ENCODE measurements at places on chromosomes 3 and 15.

- DNase-seq: no peak
Observed at GRCh38 chr3:25817107-25817506, 27.2 kb downstream of the OXSM start.

- no peak for DNase-seq
Observed at GRCh38 chr3:56323986-56324420, 144.3 kb downstream of the ERC2 start.

DNA sequence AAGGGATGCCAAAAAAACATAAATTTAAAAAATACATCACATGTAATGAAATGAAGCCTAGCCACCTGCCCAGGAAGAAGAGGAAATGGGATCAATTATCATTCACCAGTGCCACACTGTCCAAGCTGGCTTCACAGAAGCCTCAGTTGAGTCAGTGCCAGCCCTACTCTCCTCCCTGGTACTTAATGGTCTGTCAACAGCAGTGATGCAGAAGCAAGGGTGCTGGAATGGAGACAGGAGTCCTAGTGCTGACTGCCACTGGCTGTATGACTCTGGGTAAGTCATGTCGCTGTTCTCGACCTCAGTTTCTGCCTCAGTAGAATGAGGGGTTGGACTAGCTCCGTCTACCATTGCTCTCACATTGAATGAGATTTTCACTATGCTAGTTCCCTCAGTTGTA is 78.5 kb upstream of the LARS2 start:
- no peak for DNase-seq

GRCh38 chr3:27723001-27723445 is 900 bp upstream of the EOMES start:
- no peak for DNase-seq

DNA sequence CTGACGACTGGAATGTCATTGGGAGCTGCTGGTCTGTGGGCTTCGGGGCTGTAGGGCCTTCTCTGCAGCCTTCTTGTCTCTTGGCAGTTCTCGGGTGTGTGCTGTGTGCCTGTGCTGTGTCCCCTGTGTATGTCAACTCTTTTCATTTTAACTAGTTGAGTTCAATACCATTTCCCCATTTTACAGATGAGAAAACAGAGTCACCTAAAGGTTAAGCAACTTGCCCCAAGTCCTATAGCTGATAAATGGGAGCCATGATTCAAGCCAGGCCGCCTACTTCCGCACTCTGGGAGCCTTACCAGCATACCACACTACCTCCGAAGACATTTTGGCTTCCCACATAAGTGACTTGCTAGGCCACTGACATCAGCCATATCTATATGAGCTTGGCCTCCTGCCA is 85.7 kb downstream of the FAM81A start:
- no peak for DNase-seq

DNA sequence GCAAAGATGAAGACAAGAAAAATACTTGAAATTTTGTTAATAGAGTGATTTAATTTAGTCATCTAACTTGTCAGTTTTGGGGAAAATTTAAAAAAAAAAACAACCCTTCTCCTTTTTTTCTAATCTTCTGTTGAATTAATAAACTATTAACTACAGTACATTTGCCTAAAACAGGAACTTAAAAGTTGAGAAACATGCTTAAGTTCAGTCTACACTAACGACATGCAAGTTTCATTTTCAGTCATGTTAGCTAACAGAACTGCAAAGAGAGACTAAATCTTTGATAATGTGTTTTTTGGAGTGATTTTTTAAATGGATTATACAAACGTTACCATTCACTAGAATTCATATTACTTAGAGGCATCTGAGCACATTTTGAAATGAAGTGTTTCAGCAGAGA is 71.9 kb upstream of the MBNL1 start:
- DNase-seq: no peak

DNA sequence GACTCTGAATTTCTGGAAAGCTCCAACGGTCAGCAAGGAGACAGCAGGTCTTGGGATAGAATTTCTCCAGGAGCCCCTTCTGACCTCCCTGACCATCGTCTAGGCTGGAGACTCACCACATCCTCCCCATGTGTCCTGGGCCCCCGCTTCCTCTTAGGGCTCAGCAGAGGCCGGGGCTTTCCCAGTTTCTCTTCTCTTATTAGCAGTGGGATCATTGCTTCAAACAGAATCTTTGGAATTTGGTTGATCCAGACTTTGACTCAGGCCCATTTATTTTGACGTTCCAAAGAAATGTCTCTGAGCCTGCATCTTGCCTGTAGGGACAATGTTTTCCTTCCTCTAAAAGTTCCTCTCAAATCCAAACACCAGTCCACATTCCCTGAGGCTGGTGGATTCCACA is 38.4 kb upstream of the SLC6A6 start:
- DNase-seq: no peak

- DNase-seq: no peak
Observed at GRCh38 chr15:44836094-44836493, 99.8 kb downstream of the TRIM69 start.

- DNase-seq: no peak
Observed at GRCh38 chr3:127193341-127193740, 410 bp downstream of the PRR23E start.

DNA sequence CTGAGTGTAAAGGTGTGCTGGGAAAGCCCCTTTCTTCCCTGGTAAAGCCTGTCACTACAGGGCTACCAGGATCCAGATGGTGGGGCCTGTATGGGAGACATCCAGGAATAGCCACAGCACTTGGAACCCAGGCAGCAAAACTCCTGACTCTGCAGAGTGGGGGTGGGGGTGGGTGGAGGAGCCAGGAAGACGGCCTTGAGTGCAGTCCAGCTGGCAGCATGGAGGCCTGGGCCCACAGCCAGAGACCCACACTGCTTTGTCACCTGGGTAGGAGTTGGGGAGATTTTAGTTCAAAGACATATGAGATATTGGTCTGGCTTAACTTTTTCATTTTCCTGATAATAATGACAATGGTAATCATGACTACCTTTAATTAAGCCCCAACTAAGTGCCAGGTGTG is 116.7 kb upstream of the MRPS22 start:
- no peak for DNase-seq

DNA sequence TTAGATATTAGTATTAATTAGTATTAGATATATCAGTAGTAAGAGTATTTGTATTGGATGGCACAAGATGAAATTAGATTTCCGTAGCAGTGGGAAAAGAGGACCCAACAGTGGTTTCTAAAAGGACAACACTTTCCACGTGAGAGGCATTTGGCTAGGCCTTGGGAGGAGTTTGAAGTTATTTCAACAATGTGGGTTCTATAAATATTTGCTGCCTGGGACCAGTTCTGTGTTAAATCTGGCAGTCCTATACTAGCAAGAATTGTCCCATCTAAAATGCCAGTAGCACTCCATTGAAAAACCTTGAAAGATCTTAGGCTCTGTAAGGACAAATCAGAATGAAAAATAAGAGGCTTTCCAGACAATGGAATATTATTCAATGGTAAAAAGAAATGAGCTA is 347.1 kb upstream of the DNAJC19 start:
- DNase-seq: no peak

DNA sequence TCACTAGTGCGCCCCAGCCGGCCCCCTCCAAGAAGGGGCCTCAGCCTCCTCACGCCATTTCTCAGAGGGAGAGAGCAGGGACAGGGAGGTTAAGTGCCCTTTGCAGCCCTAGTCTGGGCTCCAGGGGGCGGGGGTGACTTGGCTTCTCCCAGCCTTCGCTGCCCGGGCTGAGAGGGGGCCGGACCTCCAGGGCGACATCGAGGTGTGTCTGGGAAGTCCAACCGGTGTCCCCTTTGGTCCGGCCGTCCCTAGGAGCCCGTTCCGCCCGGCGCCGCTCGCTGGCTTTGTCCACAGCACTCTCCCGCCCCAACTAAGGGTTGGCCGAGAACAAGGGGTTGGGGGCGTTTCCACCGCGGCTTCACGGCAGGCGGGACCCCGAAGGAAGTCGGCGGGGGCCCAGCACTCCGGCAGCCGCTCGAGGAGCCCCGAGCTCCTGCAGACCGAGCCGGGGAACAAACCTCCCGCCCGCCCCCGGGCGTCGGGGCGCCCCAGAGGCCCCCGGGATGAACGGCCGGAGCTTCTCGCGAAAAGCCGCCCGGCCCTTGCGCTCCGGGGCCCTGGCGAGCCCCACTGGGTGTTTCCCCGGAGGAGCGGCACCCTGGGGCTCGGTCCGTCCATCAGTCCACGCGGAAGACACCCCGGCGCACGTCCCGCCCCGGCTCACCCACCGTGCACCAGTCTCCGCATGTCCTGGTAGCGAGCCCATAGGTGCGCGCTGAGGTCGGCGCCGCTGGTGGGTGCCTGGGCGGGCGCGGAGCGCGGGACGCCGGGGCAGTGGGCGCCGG is 627 bp downstream of the NT5DC2 start:
- DNase-seq: no peak

DNA sequence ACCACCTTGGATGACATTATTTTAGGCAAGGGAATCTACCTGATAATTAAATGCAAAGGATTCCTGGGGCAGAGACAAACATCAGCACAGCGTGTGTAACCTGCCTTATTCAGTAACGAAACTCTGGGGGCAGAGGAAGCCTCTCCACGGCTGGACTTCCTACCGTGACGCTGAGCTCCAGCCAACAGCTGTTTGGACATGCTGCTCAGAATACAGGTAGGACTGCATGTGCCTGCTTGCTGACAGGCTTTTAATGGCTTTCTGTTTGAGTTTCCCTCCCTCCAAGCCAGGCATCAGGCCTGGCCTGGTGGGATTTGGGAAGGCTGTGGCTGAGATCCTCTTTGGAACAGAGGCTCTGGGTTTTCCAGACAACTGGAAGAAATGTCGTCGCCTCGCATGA is 150.6 kb downstream of the ADAMTS17 start:
- no peak for DNase-seq

GRCh38 chr15:55661428-55661827 is 73.3 kb upstream of the PYGO1 start:
- no peak for DNase-seq

DNA sequence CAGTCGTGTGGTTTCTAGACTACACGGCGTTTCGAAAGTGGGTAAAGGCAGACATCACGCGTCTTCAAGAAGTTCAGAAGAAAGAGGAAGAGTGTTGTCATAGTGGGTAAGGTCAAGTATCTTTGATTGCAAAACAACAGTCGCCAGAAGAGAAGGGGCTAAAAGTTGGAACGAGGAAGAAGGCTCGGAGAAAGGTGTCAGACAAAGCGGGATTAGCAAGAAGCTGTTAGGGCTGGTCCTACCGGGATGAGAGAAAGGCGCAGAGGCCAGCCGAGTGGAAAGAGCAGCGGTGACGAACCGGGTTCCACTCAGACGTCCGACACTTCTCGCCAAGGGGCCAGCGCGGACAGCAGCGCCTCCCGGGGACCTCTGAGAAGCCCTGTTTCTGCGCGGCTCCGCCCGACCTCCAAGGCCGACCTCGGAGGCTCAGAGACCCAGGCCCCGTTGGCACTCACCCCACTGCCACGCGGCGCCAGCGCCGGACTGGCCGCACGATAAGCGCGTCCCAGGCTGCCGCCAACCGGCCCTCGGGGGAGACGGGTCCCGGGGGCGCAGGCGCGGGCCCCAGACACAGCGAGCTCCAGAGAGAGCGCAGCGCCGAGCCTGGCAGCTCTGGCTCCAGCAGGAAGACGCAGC is 436 bp downstream of the ADPGK start:
- DNase-seq: no peak

DNA sequence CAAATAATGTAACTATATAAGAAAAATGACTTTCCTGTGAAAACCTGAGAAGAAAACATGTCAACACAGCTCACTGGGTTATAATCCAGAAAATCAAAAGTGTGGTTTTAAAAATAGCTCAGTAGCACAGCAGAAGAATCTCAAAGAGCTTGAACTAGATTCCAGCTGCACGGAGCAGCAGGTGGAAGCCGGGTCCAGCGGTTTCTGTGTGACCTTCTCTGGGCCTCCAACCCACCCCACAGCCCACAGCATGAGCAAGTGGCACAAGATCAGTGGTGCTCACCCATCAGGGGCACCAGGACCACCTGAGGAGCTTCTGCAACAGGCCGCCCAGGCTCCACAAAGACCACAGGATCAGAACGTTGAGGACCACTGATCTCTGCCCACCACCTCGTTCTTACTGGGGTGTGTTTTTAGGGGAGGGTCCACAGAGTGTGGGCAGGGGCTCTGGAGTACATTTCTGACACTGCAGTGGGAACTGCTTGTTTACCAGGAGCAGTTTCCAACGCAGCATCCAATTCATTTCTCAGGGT is 23.2 kb downstream of the SLC41A3 start:
- no peak for DNase-seq

DNA sequence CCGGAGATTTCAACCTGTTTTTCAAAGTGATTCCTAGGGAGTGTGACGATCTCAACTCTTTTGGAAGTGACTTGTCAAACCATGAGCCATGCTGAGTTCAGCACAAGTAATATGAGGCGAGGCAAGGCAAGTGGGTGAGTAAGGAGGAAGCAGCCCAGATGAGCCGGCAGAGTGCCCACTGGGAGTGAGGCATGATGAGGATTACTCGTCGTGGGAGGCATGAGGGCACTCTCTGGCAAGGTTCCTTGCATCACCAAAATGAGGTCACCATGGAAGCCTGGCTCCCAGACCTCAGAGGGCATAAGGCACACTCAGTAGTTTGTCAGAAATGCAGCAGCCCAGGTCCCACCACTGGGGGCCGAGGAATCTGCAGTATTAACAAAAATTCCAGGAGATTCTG is 636.1 kb downstream of the MAGI1 start:
- DNase-seq: no peak

- DNase-seq: no peak
Observed at GRCh38 chr3:105235221-105235620, 131.5 kb upstream of the ALCAM start.

DNA sequence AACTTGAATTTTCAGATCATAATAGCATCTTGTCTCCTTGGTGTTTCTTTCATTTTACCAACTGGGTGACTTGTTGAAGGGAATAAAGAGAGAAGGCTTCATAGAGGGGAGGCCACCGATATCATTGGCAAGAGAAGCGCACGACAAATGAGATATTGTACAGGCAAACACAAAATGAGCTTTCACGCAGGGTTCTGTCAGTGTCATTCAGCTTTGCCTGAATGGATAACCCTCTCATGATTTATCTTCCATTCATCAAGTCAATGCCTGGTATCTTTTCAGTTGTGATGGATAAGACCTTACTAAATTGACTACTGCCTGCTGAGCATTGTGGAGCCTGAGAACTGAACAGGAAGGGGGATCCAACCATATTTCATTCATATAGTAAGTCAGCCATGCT is 188.6 kb upstream of the EPHA3 start:
- no peak for DNase-seq

- no peak for DNase-seq
Observed at GRCh38 chr3:56986347-56986746, 74.1 kb upstream of the SPATA12 start.

- no peak for DNase-seq
Observed at GRCh38 chr3:45064512-45065372, 38.6 kb downstream of the CLEC3B start.
